HCT116 (cell line): ENCODE measurements at places on chromosomes 3 and 15. TPM values are rescaled to one million over a fixed set of nuclear protein-coding genes. Genes with fewer than 3 reads are reported as not detected.
A peak's percentile ranks its signal among the peaks of the same experiment; 100 is the strongest.

DNA sequence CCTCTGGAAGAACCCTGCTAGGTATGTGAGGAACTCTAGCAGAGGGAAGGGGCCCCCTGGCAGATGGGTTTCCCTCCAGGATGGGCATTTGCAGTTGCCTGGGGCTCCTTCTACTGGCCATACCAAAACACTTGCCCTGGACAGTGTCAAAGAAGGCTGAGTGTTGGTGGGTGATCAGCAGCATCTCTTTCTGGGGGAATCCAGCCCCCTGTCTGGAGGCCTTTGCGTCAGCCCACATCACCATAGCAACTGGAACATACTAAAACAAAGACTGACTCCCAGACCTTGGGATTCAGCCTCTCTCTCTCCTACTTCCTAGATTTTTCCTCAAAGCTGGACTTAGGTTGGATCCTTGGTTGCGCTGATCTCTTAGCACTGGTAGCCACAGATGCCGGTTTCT, 8.1 kb downstream of the CEMIP start:
- no peak for DNase-seq
- no peaks in the 10 kb centered on the region for H3K27me3 ChIP-seq
- no peak overlapping the region for H3K4me3 ChIP-seq
- H3K27ac ChIP-seq: no peak overlapping the region

- H3K4me1 ChIP-seq: no peaks in the 10 kb centered on the region
- H3K27ac ChIP-seq: no peak overlapping the region
- no peaks in the 10 kb centered on the region; the same call in 1 of the 2 replicates for H3K36me3 ChIP-seq
- no peaks in the 10 kb centered on the region for H3K27me3 ChIP-seq
- DNase-seq: no peak
- no peak overlapping the region for H3K4me3 ChIP-seq
These were observed 7.4 kb downstream of the SPICE1 start for GRCh38 chr3:113507501-113508067.

- DNase-seq: no peak
- no peak overlapping the region for H3K27ac ChIP-seq
- no peaks in the 10 kb centered on the region for H3K36me3 ChIP-seq
- no peak overlapping the region for H3K4me3 ChIP-seq
These were observed 443.2 kb upstream of the AZI2 start for GRCh38 chr3:28791713-28792255.

DNA sequence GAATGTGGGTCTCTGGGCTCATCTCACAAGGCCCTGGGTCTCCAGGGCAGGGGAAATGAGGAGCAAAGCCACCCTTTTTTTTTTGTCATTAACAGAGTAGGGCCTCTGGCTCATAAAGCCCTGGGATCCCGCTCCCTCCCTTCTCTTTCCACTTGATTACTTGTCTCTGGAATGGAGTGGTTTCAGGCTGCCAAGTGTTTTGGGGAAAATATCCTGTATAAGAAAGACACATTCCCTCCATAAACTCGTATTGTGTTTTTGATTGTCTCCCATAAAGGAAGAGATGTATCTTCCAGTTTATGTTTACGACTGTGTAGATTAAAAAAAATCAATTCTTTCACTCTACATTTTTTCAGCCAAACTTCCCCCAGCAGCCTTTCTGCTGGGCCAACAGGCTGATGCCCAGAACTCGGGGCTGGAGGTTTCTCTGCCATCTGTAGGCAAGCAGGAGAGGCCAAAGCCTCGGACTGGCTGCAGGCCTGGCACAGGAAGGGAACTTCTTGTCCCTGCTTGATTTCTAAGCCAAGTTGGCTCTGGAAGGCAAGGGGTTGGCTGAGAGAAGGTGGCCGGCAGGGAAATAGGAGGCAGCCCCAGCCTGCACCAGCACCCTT, 49.4 kb upstream of the INSYN1 start:
- no peak overlapping the region for H3K27ac ChIP-seq
- no peak for DNase-seq
- H3K36me3 ChIP-seq: no peaks in the 10 kb centered on the region
- no peak overlapping the region for H3K4me3 ChIP-seq
- peaks cover 23% of the 10 kb centered on the region for H3K4me1 ChIP-seq
- H3K27me3 ChIP-seq: no peaks in the 10 kb centered on the region

- H3K27me3 ChIP-seq: no peaks in the 10 kb centered on the region
- no peaks in the 10 kb centered on the region for H3K36me3 ChIP-seq
- H3K4me3 ChIP-seq: peak overlapping the region; percentile 96
- DNase-seq: no peak
These were observed 508 bp downstream of the GORASP1 start for GRCh38 chr3:39106851-39107387.

DNA sequence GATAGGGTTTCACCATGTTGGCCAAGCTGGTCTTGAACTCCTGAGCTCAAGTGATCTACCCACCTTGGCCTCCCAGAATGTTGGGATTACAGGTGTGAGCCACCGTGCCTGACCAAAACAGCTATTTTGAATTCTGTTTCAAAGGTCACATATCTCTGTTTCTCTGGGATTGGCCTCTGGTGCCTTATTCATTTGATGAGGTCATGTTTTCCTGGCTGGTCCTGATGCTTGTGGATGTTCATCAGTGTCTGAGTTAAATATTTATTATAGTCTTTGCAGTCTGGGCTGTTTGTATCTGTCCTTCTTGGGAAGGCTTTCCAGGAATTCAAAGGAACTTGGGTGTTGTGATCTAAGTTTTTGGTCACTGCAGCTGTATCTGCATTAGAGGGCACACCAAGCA, 5.1 kb downstream of the PATL2 start:
- H3K4me3 ChIP-seq: no peak overlapping the region
- H3K27ac ChIP-seq: no peak overlapping the region
- no peaks in the 10 kb centered on the region for H3K27me3 ChIP-seq
- peaks cover 19% of the 10 kb centered on the region; the same call in 1 of the 2 replicates for H3K4me1 ChIP-seq

Gene ACOX2
- 12.8 TPM for total RNA-seq
